ENCODE measurements at places on chromosomes 11 and 22.
A peak's percentile ranks its signal among the peaks of the same experiment; 100 is the strongest.

DNA sequence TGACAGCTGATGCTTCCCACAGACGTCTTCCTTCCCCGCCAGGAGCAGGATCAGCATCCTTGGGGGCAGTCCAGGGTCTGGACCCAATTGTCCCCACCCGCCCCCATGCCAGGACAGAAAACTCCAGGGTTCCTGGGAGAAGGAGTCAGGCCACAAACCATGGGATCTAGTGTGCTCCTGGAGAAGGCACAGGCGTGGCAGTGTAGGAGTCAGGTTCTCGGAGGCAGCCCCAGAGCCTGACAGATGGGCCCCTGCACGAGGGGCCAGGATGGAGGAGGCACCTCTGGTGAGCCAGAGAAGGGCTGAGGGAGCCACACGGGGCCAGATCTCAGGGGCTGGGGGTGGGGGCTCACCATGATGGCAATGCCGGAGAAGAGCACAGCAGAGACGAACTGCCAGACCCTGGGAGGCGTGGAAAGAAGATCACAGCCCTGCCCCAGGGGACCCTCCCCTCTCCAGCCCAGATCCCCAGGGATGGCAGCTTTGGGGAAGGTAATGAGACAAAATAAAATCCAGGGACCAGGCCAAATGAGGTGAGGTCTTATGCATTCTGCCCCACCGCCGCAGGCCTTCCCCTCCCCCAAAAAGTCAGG lies 13.6 kb downstream of the TP53I11 start:
- H3K4me1 ChIP-seq, result peaks cover 2% of the 10 kb centered on the region
- H3K36me3 ChIP-seq, result no peaks in the 10 kb centered on the region
- no peak for DNase-seq
- no peaks in the 10 kb centered on the region for H3K27me3 ChIP-seq

GRCh38 chr11:42075180-42075579 lies 615.7 kb upstream of the LRRC4C start:
- DNase-seq, result no peak
- no peaks in the 10 kb centered on the region for H3K4me1 ChIP-seq
- no peak overlapping the region for H3K27ac ChIP-seq
- H3K27me3 ChIP-seq, result no peaks in the 10 kb centered on the region
- no peaks in the 10 kb centered on the region for H3K36me3 ChIP-seq

DNA sequence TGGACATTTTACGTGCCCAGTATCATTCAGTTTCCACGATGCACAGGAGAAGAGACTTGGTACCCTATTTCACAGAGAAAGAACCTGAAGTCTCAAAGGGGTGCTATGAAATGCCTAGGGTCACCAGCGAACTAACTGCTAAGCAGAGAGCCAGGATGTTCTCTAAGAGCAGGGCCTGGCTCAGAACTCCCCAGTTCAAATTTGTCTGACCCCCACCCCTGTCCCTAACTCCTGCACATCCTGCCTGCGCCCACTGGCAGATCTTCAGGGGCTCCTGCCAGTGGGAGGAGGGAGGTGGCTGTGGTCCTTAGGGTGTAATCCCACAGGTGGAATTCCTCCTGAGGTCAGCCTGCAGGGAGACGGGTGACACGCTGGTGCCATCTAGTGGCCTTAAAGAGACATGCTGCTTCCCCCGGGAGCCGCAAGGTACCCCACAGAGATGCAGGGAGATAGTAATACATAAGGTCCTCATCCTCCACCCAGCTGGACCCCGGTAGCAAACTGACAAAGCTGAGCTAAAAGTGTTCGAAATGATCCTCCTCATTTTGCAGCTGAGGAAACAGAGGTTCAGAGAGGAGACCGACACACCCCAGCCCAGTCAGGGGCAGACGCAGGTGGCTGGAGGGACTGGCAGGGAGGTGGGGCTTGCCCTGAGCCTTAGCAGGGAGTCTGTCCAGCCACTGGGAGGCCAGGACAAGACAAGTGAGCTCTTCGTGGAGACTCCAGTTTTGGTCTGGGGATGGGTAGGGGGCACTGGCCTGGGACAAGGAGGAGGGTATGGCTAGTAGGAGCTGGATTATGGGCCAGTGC lies 34.1 kb downstream of the MB start:
- H3K36me3 ChIP-seq, result no peaks in the 10 kb centered on the region
- no peak overlapping the region for H3K27ac ChIP-seq
- H3K4me1 ChIP-seq, result no peaks in the 10 kb centered on the region
- no peak overlapping the region for H3K4me3 ChIP-seq
- peaks cover 8% of the 10 kb centered on the region for H3K27me3 ChIP-seq

DNA sequence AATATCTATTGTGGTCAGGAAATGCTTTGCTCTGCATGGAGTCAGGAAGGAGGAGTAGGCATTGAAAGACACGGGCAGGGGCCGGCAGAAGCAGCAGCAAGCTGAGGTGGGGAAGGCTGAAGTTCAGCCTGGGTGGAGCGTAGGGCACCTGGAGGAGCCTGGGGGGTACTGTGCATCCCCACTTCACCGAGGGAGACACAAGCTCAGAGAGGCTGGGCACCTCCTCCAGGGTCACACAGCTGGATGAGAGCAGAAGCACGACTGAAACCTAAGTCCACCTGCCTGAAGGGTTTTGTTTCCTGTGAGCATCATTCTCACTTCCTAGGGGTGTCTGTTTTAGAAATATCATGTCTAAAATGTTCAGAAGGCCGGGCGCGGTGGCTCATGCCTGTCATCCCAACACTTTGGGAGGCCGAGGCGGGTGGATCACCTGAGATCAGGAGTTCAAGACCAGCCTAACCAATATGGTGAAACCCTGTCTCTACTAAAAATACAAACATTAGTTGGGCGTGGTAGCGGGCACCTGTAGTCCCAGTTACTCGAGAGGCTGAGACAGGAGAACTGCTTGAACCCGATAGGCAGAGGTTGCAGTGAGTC lies 138.3 kb downstream of the MPPED1 start:
- no peaks in the 10 kb centered on the region for H3K4me1 ChIP-seq
- peaks cover 10% of the 10 kb centered on the region for H3K27me3 ChIP-seq
- no peak overlapping the region for H3K27ac ChIP-seq
- H3K36me3 ChIP-seq, result no peaks in the 10 kb centered on the region
- H3K4me3 ChIP-seq, result no peak overlapping the region

GRCh38 chr11:14095882-14096281 lies 133.4 kb downstream of the SPON1 start:
- no peak overlapping the region for H3K27ac ChIP-seq
- no peaks in the 10 kb centered on the region for H3K27me3 ChIP-seq
- H3K4me3 ChIP-seq, result no peak overlapping the region
- DNase-seq, result no peak
- H3K4me1 ChIP-seq, result peaks cover under 1% of the 10 kb centered on the region

GRCh38 chr11:64239662-64240434 lies 1.0 kb upstream of the FKBP2 start:
- DNase-seq, result no peak
- peak overlapping the region; percentile 96 for H3K27ac ChIP-seq
- no peaks in the 10 kb centered on the region for H3K27me3 ChIP-seq
- peak overlapping the region; percentile 88 for H3K4me3 ChIP-seq
- H3K4me1 ChIP-seq, result peaks cover 41% of the 10 kb centered on the region

- H3K4me1 ChIP-seq, result no peaks in the 10 kb centered on the region
- DNase-seq, result no peak
- H3K4me3 ChIP-seq, result no peak overlapping the region
Observed at GRCh38 chr11:12932485-12932884, 76.6 kb upstream of the RASSF10 start.

GRCh38 chr22:36773935-36774334 lies 2.0 kb downstream of the IFT27 start:
- H3K27me3 ChIP-seq, result no peaks in the 10 kb centered on the region
- peaks cover 35% of the 10 kb centered on the region for H3K4me1 ChIP-seq
- H3K4me3 ChIP-seq, result no peak overlapping the region

DNA sequence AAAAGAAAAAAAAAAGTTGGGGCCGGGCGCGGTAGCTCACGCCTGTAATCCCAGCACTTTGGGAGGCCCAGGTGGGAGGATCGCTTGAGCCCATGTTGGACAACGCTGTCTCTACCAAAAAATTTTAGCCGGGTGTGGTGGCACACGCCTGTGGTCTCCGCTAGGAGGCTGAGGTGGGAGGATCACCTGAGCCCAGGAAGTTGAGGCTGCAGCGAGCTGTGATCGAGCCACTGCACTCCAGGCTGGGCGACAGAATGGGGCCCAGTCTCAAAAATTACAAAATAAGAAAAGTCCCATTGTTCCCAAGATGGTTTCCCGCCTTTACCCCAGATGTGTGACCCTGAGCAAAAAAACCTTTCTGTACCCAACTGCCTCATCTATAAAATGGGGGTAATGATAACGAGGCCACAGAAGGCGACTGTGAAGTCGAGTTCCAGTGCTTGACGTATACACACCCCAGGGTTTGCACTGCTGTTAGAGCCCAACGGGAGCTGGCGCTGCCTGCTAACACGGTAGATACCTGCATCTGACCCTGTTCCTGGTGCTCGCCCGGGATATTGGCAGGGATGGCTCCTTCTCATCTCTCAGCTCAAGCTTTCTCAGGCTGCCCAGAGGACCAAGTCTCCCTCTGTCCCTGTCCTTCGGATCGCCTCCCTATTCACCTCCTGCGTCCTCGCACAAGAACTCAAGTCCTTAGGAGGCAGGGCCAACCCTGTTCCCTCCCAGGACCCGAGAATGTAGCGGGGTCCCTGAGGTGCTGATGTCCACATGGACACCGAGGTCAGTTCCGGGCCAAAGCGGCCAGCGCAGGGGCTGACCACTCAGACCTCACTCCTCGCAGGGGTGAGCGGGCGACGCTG lies 1.1 kb upstream of the RPLP2 start:
- H3K27ac ChIP-seq, result peak overlapping the region; percentile 97
- peak; percentile 48 for DNase-seq
- no peaks in the 10 kb centered on the region for H3K27me3 ChIP-seq
- H3K36me3 ChIP-seq, result peaks cover 12% of the 10 kb centered on the region
- peak overlapping the region; percentile 98 for H3K4me3 ChIP-seq

DNA sequence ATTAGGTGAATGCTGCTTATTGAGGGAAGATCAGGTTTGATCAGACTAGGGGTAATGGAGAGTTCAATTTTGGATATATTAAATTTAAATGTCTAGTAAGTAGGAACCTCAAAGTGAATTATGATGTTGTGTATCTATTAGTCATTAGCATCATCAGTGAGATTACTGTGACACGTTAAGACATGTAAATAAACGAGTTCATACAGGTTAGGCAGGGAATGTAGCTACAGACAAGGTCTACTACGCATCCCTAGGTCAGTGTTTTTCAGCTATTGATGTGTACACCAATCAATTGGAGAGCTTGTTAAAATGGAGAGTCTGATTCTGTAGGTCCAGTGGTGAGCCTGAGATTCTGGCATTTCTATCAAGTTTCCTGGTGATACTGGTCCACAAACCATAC lies 120.1 kb upstream of the LRRC4C start:
- no peak for DNase-seq
- no peaks in the 10 kb centered on the region for H3K4me1 ChIP-seq
- H3K27ac ChIP-seq, result no peak overlapping the region

- no peaks in the 10 kb centered on the region for H3K4me1 ChIP-seq
- no peak overlapping the region for H3K27ac ChIP-seq
- no peak overlapping the region for H3K4me3 ChIP-seq
- no peak for DNase-seq
- peaks cover 52% of the 10 kb centered on the region for H3K27me3 ChIP-seq
- no peaks in the 10 kb centered on the region for H3K36me3 ChIP-seq
Observed at GRCh38 chr11:44424841-44425240, 114.9 kb upstream of the ALX4 start.

- H3K27ac ChIP-seq, result no peak overlapping the region
- DNase-seq, result no peak
- no peaks in the 10 kb centered on the region for H3K36me3 ChIP-seq
- H3K4me3 ChIP-seq, result no peak overlapping the region
- H3K4me1 ChIP-seq, result no peaks in the 10 kb centered on the region
Observed at GRCh38 chr22:11253000-11253511, 4274.9 kb upstream of the OR11H1 start.

GRCh38 chr11:11946180-11946579 lies 62.2 kb downstream of the DKK3 start:
- H3K27ac ChIP-seq, result peak overlapping the region; percentile 32
- no peak overlapping the region for H3K4me3 ChIP-seq
- peaks cover 23% of the 10 kb centered on the region for H3K36me3 ChIP-seq
- DNase-seq, result no peak
- no peaks in the 10 kb centered on the region for H3K27me3 ChIP-seq

DNA sequence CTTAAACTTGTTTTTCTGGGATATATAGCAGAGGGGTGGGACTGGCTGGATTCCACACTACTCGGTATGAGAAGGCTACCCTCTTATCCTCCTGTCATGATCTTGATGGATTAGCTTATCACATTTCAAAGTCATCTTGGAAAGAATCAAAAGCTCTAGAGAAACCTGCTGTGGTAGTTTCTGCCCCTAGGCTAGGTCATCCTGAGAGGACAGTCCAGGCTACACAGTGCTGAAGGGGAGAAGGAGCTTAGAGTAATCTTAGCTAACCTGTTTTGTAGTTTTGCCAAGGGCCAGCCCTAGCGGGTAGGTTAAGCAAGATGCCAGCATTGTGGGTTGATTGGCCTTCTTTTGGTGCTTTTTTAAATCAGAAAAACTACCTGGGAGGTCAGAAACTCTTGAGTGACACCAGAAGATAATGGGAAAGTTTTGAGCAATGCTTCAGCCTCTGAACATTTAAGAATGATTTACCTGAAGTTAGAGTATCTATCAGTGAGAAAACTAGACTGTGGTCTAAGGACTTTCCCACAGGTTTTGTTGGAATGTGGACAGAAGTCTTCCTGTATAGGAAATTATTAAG lies 21.3 kb downstream of the PIWIL4 start:
- H3K4me1 ChIP-seq, result no peaks in the 10 kb centered on the region
- no peak overlapping the region for H3K27ac ChIP-seq
- H3K36me3 ChIP-seq, result no peaks in the 10 kb centered on the region
- no peaks in the 10 kb centered on the region for H3K27me3 ChIP-seq
- no peak for DNase-seq

- H3K27ac ChIP-seq, result no peak overlapping the region
- H3K36me3 ChIP-seq, result no peaks in the 10 kb centered on the region
- peaks cover 6% of the 10 kb centered on the region for H3K27me3 ChIP-seq
- no peak overlapping the region for H3K4me3 ChIP-seq
Observed at GRCh38 chr22:44384563-44385295, 72.0 kb upstream of the SHISAL1 start.
